Activated effector memory CD4-positive, alpha-beta T cell treated with Interleukin-2 at 50 U/mL for 16 hours (primary cell): ENCODE measurements at places on chromosomes 11 and 22.
A peak's percentile ranks its signal among the peaks of the same experiment; 100 is the strongest.

DNA sequence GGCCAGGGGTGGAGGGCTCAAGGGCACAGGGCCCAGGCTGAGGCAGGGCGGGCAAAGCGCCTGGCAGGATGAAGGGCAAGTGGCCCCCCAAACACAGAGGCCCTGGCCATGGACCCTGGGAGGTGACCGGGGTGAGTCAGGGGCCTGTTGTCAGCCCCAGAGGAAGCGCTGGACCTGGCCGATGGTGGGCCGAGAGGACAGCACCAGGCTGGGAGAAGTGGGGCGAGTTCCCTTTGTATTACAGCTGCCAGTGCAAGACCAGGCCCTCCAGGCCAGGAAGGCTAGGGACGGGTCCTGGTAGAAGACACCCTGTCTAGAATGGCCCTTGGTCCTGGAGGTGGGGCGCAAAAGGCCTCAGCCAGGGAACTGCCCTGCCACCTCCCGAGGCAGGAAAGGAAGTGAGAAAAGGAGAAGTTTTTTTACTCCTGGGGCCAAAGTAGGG, 12.8 kb downstream of the CXCR5 start:
- no peak for DNase-seq

DNA sequence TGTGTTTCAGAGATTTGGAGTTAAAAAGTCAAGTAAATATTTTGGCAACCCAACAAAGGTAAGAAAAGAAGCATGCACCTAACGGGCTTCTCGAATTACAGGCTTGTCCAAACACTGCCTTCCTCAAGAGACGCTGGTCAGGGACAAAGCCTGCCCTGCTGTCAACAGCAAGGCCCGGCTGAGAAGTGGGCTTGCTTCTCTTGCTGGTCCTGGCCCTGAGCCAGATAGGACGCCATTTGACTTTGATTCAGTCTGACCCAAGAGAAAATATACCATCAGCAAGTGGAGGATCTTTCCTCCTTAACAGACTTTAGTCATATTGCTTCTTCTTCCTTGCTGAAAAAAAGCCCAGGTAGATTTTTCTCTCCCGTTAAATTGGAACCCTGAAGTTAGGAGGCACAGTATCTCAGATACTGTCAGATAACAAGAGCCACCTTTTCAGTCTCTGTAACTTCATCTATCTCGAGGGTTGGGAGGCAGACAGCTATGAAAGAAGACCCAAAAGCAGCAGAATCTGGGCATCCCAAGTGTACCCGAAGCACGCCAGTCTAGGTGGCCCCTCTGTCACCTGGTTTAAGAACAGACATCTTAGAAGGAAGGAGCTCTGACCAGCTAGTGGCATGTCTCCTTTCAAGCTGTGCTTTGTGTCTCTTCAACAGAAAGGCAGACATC, 57.5 kb downstream of the C22orf31 start:
- DNase-seq: no peak

GRCh38 chr22:26763633-26764361, 106.4 kb downstream of the MIAT start:
- DNase-seq: no peak

DNA sequence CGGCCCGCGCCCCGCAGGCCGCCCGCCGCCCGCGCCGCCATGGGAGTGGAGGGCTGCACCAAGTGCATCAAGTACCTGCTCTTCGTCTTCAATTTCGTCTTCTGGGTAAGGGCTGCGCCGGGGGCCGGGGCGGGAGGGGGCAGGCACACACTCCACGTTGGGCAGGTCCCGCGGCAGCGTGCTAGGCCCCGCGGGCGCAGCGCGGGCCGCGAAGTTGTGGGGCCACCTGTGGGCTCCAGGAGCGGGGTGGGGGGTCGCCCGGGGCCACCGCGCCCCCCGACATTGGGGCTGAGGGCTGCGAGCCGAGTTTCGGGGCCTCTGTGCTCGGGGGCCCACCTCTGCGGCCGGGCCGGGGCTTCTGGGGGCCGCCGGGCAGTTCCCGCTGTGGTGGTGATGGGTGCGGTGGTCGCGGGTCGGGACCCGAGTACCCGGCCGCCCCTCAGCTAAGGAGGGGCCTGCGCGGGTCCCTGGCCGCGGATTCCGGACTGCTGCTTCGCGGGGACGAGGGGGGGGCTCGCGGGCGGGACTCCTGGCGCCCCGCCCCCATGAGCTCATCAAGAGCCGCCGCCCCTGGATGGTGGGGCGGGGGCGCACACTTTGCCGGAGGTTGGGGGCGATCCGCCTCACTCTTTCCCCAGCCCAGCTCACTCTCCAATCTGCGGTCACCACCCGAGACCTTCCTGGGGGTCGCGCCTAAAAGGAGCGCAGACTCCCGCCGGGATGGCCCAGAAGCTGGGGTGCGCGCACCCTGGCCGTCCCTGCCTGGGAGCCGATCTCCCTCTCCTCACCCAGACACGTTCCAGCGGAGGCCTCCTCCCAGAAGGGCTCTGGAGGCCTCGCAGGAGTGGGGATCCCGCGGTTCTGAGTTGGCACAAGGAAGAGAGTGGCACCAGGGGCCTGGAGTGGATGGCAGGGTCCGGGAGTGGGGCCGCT, 667 bp downstream of the CD81 start:
- peak; percentile 33 for DNase-seq

DNA sequence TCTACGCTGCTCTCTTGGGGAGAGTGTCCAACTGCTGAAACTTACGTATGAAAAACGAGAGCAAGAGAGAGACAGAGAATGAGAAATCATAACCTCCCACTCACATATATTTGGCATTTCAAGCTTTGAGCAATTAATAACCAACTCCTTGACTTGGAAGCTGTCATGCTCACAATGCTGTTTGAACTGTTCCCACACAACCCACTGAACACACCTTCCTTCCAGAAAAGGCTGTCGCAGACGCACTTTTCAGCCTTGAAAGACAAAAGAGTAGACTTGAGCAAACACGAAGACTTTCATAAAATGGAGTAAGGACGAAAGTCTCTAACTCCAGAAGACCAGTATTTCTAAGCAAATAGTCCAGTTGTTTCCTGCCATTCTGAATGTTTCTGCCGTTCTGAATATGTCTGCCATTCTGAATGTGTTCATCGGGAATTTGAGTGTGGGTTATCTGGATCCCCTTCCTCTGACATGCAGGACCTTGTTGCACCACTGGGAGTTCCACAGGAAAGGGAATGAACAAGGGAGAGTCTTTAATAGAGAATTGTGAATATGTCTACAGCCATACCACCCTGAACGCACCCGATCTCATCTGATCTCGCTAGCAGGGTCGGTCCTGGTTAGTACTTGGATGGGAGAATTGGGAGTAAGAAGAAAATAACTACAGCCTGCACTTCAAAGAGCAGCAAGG, 86.2 kb upstream of the BARX2 start:
- DNase-seq: no peak

- no peak for DNase-seq
Measured at GRCh38 chr11:71281831-71282230, 29.5 kb upstream of the SHANK2 start.

DNA sequence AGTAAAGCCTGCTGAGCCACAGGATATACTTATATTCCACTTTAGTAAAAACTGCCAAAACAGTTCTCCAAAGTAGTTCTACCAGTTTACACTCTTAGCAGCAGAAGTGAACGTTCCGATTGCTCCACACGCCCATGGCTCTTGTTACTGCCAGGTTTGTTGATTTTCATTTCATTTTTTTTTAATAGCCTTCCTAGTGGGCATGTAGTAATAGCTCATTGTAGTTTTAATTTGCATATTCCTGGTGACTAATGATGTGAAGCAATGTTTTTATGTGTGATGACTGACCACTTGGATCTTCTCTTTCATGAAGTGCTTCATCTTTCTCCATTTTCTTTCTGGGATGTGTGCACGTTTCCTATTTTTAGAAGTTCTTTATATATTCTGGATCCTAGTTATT, 4.8 kb upstream of the C11orf97 start:
- no peak for DNase-seq

DNA sequence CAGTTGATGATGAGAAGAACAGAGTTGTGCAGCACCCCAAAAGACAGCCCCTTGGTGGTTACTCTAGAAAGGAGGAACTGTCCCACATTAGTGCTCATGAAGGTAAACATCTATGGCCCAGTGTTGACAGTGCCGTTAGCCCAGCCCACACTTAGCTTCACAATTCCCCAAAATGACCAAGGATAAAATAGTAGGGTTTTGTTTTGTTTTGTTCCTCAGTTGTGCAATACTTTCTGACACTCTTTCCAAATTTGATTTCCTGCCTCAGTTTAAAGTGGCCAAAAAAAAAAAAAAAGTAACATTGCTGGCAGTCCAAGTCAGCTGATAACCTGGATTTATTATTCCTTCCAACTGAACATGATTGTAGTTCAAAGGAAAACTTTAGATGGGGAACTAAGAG, 269.4 kb downstream of the TMEM135 start:
- DNase-seq: no peak

DNA sequence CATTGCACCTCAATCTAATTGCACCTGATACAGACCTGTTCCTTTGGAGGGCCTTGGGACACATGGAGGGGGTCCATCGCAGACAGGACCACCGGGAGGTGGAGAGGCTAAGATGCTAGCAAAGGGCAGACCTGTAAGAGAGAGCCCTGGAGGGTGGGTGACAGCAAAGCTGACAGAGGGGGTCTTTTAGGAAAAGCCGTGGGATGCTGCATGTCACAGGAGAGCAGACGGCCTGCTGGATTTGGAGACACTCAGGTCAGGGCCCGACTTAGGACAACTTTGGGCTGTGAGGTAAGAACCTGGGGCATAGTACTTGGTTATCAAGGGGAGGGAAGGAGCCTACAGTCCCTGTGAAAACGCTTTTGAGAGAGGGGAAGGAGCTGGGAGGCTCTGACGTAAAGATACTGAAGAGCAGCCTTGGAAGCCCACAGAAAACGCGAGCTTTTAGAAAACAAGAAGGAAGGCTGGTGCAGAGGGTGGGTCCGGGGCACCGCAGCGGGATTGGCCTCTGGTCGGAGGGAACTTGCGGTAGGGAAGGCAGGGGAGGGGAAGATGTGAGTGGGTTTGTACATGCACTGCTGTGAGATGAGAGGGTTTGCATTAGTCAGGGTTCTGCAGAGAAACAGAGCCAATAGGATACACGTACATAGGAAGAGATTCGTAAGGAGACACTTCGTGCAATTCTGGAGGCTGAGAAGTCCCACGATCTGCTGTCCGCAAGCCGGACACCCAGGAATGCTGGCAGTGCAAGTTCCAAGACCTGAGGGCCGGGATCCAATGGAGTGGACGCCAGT, 868.5 kb downstream of the TBC1D22A start:
- no peak for DNase-seq

DNA sequence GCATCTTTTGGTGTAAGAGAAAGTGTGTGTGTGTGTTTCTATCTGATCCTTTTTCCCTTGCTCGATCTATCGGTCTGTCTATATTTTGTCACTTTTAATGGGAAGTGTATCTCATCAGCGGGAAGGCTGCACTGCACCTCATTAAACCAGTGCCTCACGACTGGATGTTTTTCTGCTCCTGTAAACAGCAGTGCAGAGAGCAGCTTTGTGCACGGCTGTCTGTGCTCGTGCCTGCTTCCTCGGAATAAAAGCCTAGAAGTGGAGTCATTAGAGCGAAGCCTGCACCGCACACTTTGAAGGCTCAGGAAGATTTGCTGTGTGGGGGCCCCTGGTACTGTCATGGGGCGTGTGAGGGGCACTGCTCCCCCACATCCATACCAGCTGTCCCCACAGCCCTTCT, 27.0 kb upstream of the PARVG start:
- DNase-seq: no peak

- no peak for DNase-seq
Measured at GRCh38 chr11:19453651-19454257, 213.0 kb upstream of the E2F8 start.
